NCI-H2029 treated with DMSO at 0.1 percent for 48 hours (cell line): ENCODE measurements at places on chromosomes 2 and 18.

GRCh38 chr2:143720095-143720664 lies 591.0 kb downstream of the ARHGAP15 start:
- DNase-seq: no peak

DNA sequence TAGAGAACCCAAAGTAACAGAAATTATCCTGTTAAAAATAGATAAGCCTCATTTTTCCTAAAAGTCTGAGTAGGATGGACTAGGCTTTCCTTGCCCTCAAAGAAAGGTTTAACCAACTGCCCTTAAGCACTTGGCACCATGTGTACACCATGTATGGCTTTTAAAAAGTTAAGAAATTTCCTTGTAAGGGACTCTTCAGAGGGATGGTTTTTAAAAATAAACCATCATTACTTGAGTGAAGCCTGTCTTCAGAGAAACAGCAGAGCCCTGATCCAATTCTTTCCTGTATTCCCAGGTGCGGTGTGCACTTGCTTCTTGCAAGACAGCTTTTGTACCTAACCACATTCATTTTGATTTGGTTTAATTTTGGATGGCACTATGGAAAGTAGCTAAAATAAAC lies 1.1 kb upstream of the NEMP2 start:
- DNase-seq: no peak

DNA sequence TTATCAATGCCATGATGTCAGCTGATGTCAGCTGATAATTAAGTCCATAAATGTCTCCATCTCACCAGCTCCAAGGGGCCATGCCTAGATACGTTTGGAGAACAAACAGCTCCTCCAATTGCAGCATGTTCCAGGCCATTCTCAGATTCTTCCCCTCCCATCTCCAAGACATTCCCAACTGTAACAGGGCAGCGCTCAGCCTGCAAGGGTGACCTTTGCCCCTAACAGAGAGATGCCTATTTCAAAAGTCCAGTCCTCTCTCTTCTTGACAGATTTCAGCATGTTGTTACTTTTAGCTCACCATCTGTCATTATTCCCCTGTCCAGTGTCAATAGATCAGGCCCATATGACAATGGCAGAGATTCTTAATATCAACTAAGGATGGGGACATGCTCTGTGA lies 9.9 kb downstream of the PSD4 start:
- DNase-seq: no peak

- DNase-seq: no peak
Observed at GRCh38 chr2:102355526-102356380, at the start of gene IL18R1. Gene IL18R1, plus strand, starts transcription at chr2:102355796. Its CDS starts 6,865 bp downstream, at chr2:102362661.

GRCh38 chr2:95225658-95226057 lies 18.3 kb downstream of the ZNF892 start:
- DNase-seq: no peak

DNA sequence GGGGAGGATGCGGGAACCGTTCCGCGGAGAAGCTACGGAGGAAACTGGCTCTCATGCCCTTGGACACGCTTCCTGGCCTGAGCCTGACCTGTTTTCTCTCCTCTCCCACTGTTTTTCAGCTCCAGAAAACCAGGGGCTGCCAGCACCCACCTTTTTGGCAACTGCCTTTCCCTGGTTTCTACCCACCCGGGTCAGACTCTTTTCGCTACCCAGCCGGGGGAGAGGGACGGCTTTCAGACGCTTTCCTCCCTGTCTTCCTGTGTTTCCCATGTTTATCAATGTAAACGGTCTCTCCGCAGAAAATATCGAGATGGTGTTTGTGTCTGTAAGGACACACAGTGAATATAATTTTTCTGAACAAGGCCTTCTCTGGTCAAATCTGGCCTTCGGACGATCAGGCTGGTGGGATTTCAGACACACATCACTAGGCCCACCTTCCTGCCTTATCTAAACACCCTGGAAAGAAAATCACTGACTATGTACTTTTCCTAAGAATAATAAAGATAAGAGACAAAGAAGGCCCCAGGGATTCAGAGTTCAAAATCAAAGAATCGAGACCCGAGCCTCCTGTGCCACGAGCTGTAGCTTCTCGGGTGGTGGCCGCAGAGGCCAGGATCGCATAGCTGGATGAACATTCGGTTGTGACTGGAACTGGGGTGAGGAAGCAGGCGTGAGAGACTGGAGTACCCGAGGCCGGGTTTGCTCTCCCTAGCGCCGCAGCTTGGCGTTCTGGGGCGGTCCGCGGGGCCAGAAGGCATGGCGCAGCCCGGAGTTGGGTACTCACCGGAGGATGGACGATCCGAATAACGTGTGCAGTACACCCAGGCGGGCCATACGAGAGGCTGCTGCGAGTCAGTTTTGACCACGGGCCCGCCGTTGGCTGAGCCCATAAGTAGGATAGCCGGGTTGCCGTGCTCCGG lies 1.7 kb downstream of the EN1 start:
- DNase-seq: no peak

GRCh38 chr18:55290898-55291297 lies 297.1 kb downstream of the TCF4 start:
- DNase-seq: no peak

GRCh38 chr2:86225581-86225980 lies 26.3 kb downstream of the MRPL35 start:
- DNase-seq: no peak

GRCh38 chr18:70576276-70577022 lies 287.6 kb downstream of the SOCS6 start:
- no peak for DNase-seq

DNA sequence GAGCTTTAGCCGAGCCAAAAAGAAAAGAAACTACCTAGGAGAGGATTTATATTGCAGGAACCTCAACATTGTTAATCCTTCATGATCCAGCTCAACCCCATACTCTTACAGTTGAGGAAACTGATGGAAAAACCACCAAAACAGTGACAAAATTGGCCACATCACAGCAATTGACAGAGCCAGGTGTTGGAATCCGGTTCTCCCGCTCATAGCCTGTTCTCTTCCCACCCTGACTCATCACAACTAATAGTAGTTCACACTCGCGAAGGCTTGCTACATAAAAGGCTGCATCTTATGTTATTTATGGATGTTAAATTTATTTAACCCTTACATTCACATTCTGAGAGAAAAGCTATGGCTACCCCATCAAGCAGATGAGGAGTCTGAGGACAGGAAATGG lies 33.7 kb downstream of the SLC9A4 start:
- no peak for DNase-seq

DNA sequence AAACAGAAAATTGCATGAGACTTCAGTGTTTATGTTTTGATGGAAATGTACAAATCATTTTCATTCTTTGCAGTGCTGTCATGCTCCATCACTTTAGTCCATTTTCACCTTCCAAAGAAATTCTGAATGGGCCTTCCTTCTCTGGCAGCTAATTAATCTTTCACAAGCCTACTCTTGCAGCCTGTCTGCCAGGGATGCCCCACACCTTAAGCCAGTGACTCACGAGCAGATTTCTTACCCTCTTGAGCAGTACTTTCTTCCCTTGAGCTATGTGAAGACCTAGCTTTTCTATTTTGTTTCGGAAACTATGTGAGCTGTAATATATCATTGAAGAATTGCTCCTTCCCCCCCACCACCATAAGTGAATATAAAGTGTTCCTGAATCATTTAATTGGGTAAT lies 404.3 kb upstream of the VWC2L start:
- no peak for DNase-seq

DNA sequence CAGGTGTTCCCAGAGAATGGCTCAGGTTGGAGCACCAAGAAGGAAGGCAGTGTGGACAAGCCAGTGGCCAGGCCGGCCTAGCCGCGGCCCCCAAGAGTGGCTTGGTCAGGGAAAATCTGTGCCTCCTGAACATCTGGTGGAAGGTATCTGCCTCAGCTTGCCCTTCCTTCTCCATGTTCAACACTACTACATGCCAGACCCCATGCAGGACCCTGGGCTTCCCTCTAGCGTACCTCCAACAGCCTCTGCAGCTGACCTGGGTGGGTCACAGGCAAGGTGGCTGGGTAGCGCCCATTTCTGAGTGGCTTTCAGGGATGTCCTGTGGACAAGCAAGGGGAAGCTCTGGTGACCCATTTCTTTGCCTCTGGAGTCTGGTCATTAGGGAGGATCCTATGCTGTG lies 7.7 kb downstream of the WNT10A start:
- DNase-seq: no peak

GRCh38 chr2:69830045-69830905 lies 815 bp downstream of the GMCL1 start:
- DNase-seq: no peak

DNA sequence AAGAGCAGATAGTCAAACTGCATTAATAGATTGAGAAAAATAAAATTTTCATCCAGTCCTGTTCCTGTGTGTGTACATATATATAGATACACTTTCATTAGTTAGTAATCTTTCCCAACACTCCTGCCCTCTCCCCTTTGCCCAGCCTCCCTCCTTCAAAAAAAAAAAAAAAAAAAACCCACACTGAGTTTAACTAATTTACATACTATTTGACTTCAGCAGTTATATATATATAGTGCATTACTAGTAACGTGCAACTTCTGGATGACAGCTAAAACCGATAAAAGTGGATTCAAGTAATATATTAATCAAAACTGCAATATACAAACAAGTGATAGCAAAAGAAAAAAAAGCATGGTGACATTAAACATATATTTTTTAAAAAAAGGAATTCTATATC lies 1.4 kb downstream of the FIGN start:
- DNase-seq: no peak

DNA sequence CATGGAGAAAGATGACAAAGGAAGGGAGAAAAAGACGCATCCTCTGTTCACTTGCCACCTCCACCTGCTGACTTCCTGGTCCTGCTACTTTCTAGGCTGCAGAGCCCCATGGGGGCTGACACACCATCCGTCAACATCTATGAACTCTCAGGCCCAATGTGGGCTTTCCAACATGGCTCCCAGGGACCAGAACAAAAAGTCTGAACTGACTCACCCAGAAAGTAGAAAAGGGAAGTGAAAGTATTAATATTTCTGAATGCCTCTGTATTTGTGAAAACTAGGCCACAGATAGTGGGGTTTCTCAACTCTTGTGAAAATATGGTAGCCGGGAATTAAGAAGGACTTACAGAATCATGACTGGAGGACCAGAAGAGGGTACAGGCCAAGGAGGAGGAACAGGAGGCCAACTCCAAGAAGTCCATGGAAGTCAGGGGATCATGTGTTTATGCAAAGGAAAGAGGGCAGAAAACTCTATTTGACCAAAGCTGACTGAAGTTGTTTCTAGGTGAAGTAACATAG lies 123.1 kb upstream of the CAB39 start:
- no peak for DNase-seq

DNA sequence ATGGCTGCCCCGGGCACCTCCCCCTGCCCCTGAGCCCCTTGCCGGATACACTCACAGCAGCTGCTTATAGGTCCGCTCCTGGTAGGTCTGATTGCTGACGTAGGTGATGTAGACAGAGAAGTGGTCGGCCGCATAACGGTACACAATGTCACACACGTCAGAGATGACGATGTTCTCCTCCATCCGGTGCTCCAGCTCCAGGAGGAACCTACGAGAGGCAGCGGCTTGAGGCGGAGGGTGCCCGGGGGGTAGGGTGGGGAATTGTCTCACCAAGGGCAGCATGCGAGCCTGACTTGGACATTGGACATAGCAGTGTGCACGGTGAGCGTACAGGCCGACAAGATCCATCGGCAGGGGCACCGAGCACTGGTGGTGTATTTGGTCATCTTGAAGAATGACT lies 22.8 kb downstream of the SNORC start:
- DNase-seq: no peak

GRCh38 chr2:168592181-168592831 lies 136.2 kb downstream of the CERS6 start:
- DNase-seq: no peak

- no peak for DNase-seq
Observed at GRCh38 chr2:36655453-36655852, 41.1 kb upstream of the VIT start.

DNA sequence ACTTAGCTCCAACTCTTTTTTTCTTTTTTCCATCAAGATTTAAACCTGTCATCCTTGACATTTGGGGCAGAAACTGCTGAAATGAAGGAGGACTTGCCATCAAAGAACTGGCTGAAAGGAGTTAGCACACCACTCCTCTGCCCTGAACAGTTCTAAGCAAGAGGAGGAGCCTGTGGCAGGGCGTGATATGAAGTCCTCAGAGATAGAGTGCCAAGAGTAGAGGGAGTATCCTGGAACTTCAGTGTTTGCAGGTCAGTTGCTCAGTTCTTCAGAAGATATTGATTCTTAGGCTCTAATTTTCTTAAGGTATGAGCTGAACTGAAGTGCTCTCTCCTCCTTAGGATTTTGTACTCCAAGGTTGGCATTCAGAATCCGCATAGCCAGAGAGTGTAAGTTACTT lies 15.2 kb downstream of the NABP1 start:
- no peak for DNase-seq

GRCh38 chr2:171592036-171592555 lies 69.8 kb downstream of the CYBRD1 start:
- peak; percentile 2 for DNase-seq

GRCh38 chr2:218267259-218267658 lies 2.7 kb downstream of the AAMP start:
- no peak for DNase-seq

DNA sequence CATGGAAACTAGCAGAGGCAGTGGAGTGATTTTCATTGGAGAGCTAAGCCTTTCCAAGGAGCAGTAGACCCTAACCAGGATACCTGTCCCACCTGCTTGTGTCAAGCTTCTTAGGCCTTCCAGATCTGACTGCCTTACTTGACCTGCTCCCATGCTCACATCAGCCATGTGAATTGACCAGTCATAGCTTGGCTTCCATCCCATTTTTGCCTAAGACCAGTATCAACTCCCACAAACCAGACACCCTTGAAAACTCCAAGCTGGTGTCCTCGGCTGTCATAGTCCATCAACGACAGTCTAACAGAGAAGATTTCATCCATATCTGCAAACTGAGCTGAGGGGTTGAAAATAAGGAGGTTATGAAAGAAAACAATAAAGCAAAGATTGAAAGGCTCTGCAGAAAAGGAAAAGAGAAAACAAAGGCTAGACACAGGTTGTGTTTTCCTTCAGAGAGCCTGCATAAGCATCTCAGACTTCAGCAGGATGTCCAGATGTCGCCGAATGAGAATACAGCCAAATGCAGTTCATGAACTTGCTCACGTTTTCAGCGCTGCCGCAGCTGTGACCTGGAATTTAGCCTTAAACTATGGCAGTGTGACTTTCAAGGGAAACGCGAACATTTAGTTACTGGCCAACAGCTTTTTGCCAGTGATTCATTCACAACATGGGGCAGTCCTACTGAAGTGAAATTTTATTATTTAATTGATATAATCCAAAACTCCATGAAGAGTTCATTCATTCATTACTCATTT lies 868.1 kb upstream of the ID2 start:
- no peak for DNase-seq

DNA sequence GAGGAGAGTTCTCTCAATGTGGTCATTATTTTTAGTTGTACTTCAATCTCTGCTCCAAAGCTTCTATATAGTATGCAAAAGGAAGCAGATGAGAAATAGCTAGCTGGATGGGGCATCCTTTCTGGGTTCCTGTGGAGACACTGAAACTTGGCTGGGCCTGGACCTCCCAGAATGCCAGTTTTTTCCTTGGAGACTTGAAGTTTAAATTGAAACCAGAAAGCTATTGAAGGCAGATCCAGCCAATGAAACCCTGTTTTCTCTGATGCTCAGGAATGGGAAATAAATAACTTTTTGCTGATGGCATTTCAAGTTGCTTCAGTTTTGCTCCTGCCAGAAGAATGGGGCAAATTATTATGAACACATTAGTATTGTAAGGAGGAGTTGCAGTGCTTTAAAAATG lies 2.9 kb downstream of the SETBP1 start:
- DNase-seq: no peak
